ENCODE measurements at places on chromosomes 11 and 22. TPM values are rescaled to one million over a fixed set of nuclear protein-coding genes. Genes with fewer than 3 reads are reported as not detected.

Gene PAK1
- polyA plus RNA-seq = 53.0 TPM

Gene TUB
- 7.2 TPM for polyA plus RNA-seq

Gene PDE3B
- 0.13 TPM for polyA plus RNA-seq

Gene C11orf16
- not detected for polyA plus RNA-seq

Gene TNNI2
- not detected for polyA plus RNA-seq

Gene ARL2
- polyA plus RNA-seq = 60.9 TPM

Gene WNT7B
- not detected for polyA plus RNA-seq

Gene CCDC90B
- 33.2 TPM for polyA plus RNA-seq

Measured in ovary (tissue), 10 donors.